ENCODE measurements at places on chromosomes 2 and 18.
A peak's percentile ranks its signal among the peaks of the same experiment; 100 is the strongest.

GRCh38 chr2:69571189-69571588 is 72.3 kb downstream of the AAK1 start:
- DNase-seq, result no peak

DNA sequence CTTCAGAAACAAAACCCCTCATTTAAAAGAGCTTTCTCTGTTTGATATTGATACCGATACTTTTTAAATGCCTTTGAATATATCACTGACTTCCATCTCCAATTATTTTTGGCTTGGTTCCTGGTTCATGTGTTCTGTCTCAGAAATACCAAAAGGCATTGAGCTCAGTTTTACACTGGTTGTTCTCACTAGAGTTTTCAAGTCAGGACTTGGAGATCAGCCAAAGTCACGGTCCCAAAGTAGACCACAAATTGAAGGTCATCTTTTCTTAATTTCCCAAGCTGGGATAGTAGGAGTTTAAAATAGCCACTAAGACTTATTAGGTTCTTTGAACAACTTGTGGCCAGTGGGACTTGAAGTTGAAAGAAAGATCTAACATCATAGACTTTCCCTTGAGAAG is 24.2 kb downstream of the DHRS9 start:
- no peak for DNase-seq

- no peak for DNase-seq
These were observed 33.4 kb downstream of the MYCN start for GRCh38 chr2:15973481-15974401.

- no peak for DNase-seq
These were observed 930.0 kb upstream of the KLHL29 start for GRCh38 chr2:22454826-22455485.

GRCh38 chr2:35428548-35428947 is 927.0 kb upstream of the CRIM1 start:
- DNase-seq, result no peak

DNA sequence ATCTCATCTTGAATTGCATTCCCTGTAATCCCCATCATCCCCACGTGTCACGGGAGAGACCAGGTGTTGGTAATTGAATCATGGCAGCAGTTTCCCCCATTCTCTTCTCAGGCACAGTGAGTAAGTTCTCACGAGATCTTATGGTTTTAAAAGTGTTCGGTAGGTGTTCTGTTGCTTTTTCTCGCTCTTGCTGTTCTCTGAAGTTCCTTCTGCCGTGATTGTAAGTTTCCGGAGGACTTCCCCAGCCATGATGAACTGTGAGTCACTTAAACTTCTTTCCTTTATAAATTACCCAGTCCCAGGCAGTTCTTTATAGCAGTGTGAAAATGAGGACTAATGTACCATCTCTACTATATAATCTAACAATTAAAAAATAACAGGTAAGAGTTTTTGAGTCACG is 409.9 kb upstream of the NRXN1 start:
- no peak for DNase-seq

GRCh38 chr2:66445076-66445924 is 10.4 kb downstream of the MEIS1 start:
- DNase-seq, result peak; percentile 23

DNA sequence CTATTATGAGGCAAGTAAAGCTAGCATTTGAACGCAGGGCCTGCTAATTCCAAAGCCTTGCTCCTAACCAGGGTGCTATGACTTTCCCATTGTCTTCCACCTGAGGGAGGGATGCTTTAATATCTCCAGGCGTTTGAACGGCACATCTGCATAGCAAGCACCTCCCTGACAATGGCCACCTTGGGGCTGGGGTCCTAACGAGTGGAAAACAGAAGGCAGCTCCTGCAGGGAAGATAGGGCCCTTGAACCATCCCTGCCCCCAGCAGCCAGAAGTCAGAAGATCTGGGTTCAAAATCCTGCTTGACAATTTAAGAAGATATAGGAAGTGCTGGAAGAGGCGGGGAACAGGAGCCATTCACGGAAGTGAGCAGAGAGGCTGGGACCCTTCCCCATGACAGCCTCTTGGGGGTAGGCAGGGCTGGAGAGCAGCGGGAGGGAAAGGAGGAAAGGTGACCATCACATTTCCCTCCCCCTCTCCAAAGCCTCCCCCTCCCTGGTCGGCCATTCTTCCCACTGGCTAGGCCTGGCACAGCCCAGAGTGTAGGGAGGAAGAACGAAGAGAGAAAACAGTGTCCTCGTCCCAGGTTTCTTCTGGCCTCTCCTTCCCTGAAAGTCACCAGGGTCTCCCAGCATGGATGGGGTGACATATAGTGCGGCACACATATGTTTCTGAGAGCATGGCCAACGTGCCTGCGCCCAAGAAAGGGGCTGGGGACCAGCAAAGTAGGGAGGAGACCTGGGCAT is 73.5 kb downstream of the EMX1 start:
- no peak for DNase-seq

GRCh38 chr2:26745609-26746327 is 18.3 kb upstream of the SLC35F6 start:
- peak; percentile 82 for DNase-seq

- peak; percentile 48 for DNase-seq
These were observed 65.8 kb upstream of the EML6 start for GRCh38 chr2:54657664-54658083.

GRCh38 chr18:48555465-48555995 is 16.7 kb downstream of the CTIF start:
- no peak for DNase-seq

DNA sequence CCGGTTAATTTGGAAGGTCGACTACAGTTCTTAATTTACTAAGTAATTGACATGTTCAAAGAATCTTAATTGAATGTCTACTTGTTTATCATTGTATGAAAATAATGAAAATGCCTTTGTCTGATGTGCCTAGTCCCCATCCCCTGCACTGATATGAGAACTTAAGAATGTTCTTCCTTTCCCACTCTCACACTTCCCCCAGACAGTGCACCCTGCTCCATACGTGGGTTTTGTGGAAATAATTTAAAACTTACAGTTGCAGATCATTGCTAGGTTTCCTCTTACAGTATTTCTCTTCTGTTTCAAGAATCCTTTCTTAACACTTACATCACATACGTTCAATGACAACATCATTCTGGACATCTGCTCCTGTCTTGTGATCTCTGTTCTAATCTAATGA is 3.5 kb downstream of the ICOS start:
- DNase-seq, result no peak

DNA sequence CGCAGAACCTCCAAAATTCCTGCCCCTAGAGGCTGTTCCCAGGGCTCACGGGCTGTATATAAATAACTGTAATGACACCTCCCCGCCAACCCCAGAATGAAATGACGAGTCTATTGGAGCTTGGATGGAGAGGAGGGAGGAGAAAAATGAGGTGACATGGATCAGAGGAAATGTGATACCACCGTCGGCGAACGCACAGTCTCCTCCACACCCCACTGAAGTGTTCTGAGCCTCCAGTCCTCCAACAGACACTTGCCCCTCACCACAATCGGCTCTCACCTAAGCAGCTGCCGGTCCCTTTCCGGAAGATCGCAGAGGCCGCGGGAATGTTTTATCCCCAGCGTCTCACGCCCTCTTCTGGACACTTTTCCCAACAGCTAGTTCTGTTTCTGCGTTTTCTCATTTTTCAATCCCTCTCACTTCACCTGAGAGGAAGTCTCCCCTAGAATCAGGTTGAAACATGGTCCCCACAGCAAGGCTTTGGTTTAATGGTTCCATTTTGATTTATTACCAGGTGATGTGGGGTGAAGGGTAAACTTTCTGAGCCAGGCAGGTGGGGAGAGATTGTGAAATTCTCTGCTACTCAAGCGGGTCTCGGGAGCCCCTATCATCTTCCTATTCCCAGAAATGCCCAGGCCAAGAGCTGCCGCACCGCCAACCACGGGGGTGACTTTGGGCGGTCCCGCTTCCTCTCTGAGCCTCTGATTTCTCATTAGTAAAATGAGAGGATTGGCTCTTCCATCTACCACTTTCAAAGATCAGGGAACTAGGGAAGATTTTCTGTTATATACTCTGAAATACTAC is 9.1 kb upstream of the MYO5B start:
- DNase-seq, result peak; percentile 71

DNA sequence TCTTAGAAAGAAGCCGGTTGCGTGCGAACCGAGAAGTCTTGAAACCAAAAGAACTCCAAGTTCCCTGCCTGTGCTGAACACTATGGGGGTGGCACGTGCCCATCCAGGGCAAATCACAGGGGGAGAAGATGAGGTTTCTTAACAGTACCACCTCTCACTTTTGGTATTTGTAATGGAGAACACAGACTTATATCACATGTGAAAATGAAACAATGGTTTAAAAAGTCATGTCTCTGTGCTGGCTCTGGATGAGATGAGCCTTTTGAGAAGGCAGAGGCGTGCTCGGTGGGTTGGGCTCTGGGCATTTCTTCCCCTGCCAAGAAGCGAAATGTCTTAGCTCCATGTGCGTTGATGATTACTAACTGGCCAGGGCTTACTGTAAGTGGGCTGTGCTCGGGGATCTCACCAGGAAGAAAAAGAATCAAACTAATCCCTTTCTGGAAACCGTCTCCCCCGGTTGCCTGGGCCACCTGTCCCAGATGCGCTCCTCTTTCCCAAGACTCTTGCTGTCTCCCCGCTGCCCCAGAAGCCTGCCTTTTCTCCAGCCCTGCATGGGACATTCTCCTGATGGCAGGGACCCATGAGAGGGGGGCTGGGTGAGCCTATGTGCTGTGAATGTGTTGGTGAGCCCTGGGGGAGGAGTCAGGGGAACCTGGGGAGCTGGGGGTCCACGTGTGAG is 252.9 kb downstream of the PRKCE start:
- DNase-seq, result peak; percentile 70

GRCh38 chr18:2199060-2199459 is 372.2 kb downstream of the METTL4 start:
- no peak for DNase-seq

DNA sequence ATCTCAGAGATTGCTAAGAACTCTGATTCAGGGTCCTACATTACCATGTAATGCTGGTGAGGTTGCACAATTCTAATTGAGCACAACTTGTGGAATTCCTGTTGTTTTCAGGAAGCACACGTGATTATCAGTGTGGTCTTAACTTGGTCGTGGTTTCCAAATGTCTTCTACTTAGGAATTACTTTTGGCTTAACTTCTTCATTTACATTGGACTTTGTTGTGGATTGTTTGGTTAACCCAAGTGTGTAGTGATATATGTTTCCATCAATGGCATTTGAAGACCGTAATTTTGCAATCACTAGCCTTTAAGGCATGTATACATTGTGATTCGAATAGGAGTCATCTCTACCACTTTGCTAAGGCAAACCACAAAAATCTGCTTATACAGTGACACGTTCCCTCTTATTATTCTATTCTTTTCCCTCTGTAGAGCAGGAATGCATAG is 373.3 kb downstream of the IRS1 start:
- peak; percentile 33 for DNase-seq

DNA sequence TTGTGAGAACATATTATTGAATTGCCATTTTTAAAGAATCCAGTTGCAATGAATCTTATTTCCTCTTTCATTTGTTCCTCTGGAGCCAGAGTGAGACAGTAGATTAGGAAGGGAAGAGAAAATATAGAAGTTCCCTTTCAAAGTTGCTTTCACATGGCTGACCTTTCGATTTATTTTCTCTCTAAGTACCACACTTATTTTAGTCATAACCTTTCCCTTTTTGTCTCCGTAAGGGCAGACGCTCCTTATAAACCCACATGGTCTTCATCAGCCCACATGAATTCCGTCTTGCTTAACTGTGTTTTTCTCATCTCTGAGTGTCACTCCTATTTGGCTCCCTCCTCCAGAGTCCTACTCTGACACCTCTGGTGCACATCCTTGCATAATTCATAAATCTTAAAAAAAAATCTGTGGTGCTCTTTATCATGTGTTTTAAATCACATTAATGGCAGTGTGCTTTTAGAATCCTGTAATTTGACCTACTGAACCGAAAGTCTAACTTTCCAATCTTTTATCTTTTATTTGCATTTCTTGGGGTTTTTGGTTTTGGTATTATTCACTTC is 38.5 kb upstream of the ZNF396 start:
- peak; percentile 47 for DNase-seq

DNA sequence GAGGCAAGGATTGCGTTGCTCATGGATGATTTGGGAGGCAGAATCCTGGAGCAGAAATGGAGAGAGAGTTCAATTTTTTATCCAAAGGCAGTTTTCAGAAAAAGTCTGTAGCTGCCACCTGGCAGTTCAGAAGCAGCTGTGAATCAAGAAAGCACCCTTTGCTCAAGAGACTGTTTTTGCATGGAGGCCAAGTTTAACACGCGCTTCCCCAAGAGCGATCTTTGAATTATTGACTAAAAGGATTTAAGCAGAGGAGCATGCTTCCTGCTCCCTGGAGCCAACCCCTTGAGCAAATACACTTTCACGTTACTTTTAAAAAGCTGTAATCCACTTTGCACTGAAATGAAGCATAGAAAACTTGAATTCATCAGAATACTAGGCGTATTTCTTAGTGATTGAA is 252.4 kb downstream of the RNF144A start:
- no peak for DNase-seq

- no peak for DNase-seq
These were observed 133.2 kb downstream of the NCK2 start for GRCh38 chr2:105877945-105878344.

- peak; percentile 54 for DNase-seq
These were observed 66.9 kb upstream of the CYP26B1 start for GRCh38 chr2:72214429-72215143.

Measured in AG20443 (cell line).